ENCODE measurements at places on chromosomes 3 and 15.

DNA sequence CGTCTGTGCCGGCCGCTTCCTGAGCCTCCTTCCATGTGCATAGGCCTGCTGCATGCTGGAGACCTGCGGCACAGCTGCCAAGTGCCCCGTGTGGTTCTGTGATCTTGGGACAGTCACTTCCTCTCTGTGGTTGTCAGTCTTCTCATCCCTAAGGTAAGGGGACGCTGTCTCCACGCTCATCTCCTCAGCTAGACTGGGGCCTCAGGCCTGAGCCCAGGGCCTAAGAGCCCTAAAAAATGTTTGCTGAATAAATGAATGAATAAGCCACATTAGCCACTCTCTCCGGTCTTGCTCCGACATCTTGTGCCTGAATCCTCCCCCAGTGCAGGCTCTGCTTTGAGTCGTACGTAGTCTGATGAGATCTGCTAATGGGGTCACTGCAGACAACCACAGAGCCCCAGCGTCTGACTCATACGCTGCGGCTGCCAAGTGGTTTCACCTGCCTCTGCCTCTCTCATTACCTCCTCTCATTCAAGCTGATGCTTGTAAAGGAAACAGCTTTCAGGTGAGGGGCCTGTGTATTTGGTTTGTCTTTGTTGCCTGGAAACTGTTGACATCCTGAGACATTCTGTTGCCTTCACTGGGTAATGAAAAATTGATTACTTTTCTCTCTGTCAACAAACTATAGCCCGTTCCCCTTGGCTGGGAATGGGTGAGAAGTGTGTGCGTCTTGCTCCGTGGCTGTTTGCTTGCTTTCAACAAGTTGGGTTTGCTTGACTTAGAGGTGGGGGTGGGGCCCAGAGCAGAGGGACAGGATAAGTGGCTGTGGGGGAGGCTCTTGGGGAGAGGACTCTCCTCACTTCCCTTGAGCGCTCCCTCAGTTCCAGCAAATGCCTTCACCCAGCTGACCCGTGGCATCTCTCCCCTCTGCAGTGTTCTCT lies 15.9 kb downstream of the RPLP1 start:
- DNase-seq, result peak; percentile 84

- DNase-seq, result peak; percentile 24
Measured at GRCh38 chr3:11582191-11582968, 61.3 kb downstream of the VGLL4 start.

DNA sequence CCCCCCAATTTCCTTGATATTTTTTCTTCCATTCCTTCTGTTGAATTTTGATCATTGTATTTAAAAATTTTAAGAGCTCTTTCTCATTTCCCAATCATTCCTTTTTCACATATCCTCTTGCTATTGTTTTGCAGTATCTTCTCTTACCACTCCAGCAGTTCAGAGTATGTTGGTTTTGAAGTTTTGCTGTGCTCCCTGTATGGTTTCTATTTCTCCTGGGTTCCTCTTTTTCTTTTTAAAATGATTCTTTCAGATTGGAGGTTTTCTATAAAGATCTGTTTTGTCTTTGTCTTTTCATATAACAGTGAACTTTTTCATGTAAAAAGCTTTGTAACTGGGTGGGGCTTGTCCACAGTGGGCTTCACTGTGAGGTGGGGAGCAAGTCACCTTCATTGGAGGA lies 12.8 kb downstream of the USP3 start:
- no peak for DNase-seq

DNA sequence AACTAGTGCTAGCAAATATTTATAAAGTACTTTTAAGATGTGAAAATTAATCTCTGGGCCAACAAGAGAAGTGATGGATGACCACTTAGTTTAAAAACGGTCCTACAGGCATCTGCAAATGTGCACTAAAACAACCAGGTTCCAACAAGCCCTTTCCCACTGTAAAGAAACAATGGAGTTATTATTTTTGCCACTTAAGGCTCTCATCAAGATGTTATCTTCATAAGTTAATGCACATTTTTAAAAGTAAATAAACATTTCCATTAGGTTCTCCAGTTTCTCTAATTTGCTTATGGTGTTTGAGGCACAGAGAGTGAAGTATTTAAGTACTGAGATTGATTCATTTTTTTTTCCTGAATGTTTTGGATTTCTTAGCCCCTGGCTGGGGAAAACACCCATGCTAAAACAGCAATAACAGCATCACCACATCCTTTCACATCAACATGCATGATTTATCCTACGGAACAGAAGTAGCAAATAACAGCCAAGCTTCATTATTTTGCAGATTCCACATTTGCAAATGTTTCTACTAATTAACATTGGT lies 20.8 kb downstream of the ABI3BP start:
- DNase-seq, result no peak

DNA sequence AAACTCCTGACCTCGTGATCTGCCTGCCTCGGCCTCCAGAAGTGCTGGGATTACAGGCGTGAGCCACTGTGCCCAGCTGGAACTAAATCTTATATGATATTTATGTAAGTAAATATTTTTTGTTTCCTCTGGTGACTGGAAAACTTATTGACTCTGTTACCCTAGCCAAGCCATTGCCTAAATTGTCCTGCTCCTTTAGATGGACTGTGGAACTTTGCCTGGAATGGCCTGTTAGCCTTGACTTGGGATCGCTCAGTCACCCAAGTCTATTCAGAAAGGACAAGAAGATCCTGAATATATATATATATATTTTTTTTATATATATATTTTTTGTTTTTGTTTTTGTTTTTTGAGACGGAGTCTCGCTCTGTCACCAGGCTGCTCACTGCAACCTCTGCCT lies 113.9 kb downstream of the PDE8A start:
- DNase-seq, result no peak

DNA sequence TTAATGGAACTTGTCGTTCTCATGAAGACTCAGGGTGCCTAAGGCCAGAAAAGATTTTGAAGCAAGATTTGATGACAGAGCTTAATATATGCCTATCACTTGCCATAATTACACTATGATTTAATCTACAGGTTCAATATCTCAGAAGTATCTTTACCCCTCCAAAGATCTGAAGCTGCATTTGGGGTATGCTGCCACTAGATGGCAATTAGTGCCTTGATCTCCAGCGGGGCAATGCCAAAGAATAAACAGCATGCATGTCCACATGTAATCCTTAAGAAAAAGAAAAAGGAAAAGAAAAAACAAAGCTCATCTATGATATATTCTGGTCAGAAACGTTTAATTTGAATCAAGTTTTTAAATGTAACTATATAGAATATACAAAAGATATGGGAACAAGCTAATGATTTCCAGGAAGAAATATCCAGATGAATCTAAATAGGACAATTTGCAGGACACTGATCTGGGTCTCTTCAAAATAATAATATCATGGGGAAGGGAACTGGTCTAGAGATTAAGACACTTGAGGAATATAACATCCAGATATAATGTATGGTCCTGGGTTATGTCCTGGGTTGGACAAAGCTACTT lies 55.0 kb upstream of the SOX14 start:
- DNase-seq, result no peak

DNA sequence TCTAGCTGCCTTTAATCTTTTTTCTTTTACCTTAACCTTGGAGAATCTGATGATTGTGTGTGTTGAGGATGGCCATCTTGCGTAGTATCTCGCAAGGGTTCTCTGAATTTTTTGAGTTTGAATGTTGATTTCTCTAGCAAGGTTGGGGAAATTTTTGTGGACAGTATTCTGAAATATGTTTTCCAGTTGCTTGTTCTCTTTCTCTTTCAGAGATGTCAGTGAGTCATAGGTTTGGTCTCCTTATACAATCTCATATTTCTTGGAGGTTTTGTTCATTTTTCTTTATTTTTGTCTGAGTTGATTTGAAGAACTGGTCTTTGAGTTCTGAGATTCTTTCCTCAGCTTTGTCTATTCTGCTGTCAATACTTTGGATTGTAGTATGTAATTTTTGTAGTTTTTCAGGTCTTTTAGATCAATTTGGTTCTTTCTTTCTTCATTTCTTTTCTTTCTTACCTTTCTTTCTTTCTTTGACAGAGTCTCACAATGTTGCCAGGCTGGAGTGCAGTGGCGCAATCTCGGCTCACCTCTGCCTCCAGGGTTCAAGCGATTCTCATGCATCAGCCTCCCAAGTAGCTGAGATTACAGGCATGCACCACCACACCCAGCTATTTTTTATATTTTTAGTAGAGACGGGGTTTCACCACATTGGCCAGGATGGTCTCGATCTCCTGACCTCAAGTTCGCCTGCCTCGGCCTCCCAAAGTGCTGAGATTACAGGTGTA lies 366.4 kb upstream of the RASGRP1 start:
- no peak for DNase-seq

- no peak for DNase-seq
Measured at GRCh38 chr3:172324611-172325203, 123.5 kb downstream of the GHSR start.
